ENCODE measurements at places on chromosomes 6 and 20.

DNA sequence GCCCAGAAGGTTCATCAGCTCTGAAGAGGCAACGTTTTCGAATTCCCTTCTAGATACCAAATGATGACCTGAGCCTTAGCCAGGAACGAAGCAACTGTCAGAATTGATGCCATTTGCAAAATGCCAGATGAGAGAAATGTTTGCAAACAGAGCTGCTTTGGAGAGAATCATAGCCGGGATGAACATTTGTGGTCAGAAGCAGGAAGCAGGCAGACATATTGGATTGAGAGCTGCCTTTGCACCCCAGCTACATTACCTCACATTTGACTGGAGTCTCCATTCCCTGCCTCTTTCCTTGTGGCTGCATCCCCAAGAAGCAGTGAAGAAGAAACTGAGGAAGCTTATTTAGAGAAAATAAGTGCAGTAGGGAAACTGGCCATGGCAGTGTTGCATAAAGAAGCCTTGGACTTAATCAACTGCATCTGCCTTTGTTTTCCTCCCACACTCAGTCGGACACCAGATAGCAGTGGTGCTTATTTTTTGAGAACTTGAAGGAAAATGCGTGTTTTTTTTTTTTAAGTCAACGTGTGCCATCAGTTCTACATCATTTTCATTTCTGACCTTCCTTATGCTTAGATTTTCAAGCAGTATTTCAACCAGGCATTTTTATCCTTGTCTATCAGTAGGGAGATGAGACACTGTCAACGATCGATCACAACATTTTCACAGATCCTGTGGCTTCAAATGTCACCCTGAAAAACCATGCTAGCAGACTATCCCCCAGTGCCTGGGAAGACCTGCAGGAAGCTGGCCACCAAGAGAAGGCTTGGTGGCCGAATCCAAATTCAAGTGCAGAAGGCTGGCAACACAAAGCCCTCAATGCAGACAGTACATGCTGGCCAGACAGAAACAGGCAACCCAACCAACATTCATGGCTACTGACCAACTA, 541.2 kb upstream of the JARID2 start:
- DNase-seq = no peak

DNA sequence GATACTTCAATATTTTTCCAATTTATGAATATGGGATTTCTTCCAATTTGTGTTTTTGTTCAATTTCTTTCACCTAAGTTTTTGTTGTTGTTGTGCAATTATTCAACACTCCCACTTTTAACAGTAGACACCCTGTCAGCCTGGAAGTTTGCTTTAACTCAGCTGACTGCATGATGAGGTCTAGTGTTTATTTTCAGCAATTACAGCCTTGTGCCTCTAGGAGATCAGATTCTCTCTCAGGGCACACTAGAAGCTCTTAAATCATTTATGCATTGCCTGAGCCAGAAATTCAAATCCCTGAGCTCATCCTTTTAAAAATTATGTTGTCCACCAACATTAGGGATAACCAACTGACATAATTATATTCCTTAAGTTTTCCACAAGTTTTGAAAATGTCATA, 85.7 kb downstream of the MRAP2 start:
- DNase-seq = no peak

- DNase-seq = no peak
Measured at GRCh38 chr6:24513602-24514001, 18.8 kb downstream of the ALDH5A1 start.

DNA sequence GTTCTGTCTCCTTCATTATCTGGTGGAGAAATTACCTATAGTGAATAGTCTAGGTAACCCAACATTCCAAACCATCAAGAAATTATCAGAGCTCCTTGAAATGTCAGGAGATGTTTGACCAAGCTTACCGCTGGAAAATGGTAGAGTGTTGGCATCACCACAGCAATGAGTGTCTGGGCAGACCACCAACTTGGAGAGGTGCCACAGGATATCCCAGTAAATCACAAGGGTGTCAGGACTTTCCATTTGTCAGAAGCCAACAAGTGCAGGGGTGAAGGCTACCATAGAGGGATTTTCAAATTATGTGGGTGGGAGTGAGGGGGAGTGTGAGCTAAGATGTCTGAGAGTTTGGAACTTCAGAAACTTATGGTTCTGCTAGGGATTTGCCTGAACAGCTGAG, 73.2 kb downstream of the VGLL2 start:
- no peak for DNase-seq

DNA sequence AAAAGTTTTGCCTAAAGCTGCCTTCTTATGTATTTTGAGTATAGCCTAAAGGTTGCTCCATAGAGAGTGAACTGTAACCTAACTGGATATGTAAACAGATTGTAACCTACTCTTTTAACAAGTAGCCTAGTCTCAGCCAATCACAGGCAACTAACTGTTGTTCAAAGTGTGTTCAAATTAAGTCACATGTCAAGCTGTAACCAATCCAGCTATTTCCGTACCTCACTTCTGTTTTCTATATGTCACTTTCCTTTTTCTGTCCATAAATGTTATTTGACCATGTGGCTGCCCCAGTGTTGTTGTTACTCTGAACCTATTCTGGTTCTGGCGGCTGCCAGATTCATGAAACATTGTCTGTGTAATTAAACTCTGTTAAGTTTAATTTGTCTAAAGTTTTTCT, 47.4 kb upstream of the RNGTT start:
- DNase-seq = no peak

GRCh38 chr20:5718896-5719595, 31.2 kb upstream of the SHLD1 start:
- DNase-seq = peak; percentile 7

- no peak for DNase-seq
Measured at GRCh38 chr6:49410564-49410963, 52.5 kb downstream of the MMUT start.

DNA sequence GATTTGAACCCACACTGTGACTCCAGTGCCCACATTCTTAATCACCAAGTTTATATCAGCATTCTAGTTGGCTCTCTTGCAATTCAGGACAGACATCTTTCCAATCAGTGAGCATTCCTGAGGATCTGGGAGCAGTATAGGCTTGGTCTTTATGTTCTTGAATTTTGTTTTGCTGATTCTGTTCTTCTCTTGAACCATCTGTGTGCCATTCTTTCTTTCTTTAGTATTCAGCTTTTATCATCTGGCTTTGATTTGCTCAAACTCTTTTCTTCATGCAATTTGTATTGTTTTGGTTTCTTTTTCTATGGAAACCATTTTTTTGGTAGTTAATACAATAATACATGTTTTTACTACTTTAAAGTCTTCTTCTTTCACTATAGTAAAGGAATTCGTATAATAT, 162.4 kb downstream of the CD109 start:
- no peak for DNase-seq

All from mesendoderm (in vitro differentiated cells).